ENCODE measurements at places on chromosomes 16 and 17.

GRCh38 chr17:4162775-4163466 is 19.9 kb downstream of the CYB5D2 start:
- no peak for DNase-seq

GRCh38 chr16:15573274-15573895 is 69.6 kb downstream of the MARF1 start:
- no peak for DNase-seq

GRCh38 chr16:85441189-85441889 is 171.8 kb upstream of the GSE1 start:
- no peak for DNase-seq

- no peak for DNase-seq
Observed at GRCh38 chr17:28379814-28380801, 8.6 kb downstream of the SARM1 start.

DNA sequence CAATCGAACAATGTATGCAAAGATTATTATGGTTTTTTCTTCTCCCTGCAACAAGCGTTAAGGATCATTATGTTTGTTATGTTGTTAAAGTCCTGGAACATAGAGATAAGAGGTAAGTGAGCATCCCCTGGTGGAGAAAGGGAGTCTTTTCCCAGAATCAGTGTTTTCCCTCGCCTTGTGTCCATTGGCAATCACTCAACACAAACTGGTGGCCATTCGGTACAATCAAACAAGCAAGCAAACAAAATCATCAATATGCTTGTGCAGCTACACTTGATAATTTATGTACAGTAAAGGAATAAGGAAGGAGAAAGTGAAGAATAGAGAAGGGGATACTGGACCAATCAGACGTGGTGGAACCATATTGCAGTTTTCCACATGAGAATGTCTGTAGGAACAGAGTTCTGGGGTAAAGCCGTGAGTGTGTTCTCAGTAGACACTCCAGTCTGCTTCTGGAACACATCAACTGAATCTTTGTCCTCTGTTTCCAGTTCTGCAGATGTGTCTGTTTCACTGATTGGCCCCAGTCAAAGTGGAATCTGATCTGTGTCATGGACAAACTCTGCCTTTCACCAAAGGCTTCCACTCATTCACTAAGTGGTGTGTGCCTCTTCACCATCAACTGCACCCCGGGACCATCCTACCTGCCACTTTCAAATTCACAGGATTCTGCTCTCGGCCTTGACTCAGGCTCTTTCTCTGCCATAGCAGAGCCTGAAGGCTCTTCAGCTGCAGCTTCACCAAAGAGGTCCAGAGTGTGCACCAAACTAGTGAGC is 169.5 kb downstream of the AHSP start:
- peak; percentile 57 for DNase-seq

GRCh38 chr16:82801361-82801760 is 174.6 kb downstream of the CDH13 start:
- DNase-seq = no peak
